ENCODE measurements at places on chromosomes 16 and 17.

DNA sequence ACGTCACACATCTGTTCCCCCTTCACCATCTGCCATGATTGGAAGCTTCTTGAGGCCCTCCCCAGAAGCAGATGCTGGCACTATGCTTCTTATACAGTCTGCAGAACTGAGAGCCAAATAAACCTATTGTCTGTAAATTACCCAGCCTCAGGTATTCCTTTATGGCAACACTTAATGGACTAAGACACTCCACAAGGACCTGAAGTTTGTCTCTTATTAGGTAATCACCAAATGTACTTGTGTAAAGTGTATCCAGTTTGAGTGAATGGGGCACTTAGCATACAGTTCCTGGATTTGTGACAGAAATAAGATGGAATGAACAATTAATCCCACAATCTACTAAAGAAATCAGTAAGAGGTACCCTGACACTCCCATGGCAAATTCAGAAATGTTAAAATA lies 105.3 kb downstream of the SLC39A11 start:
- no peak for DNase-seq

DNA sequence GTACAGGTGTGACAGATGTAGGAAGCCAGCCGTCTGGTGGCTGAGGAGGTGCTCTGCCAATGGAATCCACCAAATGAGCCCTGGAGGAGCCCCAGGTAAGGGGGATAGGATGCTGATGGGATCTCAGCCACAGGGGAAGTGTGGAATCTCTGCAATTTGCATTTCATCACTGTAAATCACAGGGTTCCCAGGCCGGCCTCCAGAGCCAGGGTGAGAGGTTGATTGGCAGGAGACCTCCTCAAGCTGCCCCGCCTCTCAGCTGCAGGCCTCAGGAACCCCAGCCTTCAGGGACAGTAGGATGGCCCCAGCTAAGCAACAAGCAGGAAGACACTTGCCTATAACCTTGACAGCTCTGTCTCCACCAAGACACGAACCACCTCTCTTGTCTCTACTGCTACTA lies 39.4 kb downstream of the RTN4RL1 start:
- DNase-seq = no peak

DNA sequence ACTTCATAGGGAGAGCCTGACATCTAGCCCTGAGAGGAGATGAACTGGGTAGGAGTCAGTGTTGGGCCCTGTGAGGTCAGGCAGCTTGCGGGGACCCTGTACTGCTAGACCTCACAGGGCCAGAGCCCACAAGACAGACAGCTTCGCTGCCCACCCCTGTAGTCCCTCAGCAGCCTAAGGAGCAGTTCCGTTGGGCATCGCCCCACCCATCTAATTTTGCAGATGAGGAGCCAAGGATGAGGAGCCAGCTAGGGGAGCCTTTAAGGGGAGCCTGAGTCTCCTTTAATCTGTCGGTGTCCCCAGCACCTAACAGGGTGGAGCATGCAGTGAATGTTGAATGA lies 755 bp upstream of the TUFM start:
- DNase-seq = peak; percentile 40

GRCh38 chr16:87740441-87740840 lies 25.3 kb downstream of the KLHDC4 start:
- DNase-seq = no peak

DNA sequence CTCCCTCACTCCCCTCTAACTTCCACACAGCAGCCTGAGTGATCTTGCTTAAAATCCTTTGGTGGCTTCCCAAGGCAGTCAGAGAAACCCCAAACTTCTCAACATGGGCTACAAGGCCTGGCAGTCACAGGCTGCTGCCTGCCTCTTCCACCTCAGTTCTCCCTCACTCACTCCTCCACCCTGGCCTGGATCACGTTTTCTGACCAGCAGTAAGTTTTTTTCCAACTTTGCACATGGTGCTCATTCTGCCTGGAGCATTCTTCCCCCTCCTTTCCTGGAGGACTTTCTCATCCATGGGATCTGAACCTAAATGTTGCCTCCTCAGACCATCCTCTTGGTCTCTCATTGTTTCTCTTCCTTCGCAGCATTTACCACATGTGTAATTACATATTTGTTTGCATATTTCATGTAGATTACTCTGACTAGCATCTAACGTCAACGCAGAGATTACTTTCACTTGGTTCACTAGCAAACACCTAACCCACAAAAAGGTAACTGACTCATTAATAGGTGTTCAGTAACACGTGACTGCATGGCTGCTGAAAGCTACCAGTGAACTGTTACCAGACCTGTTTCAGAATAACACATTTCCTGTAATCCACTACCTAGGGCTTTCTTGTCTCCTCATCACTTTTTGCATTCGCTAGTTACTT lies 17.1 kb downstream of the GNA13 start:
- no peak for DNase-seq

GRCh38 chr17:13650096-13650675 lies 48.5 kb upstream of the HS3ST3A1 start:
- no peak for DNase-seq

- DNase-seq = no peak
These were observed 16.6 kb upstream of the VWA3A start for GRCh38 chr16:22075776-22076175.

GRCh38 chr16:85029408-85029784 lies 1.8 kb downstream of the KIAA0513 start:
- peak; percentile 35 for DNase-seq

- DNase-seq = peak; percentile 46
These were observed 21.5 kb downstream of the DCAF7 start for GRCh38 chr17:63571632-63572310.

DNA sequence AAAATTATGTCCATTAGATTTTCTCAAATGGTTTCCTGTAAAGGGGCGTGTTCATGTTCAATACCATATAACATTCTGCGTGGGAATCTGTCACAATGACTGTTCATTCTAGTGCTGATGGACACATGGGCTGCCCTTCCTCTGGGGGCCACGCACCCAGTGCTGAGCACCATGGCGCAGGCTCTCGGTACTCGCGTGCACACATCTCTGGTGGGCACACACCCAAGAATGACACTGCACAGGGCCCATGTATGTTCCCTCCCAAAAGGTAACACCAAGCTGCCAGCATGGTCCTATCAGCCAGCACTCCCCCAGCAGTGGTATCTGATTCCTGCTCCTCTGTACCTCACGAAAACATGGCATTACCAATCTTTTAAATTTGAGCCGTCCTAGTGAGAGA lies 13.7 kb downstream of the B9D1 start:
- no peak for DNase-seq

GRCh38 chr16:3036726-3037315 lies at the start of gene BICDL2:
BICDL2 (minus strand) TSS chr16:3036944; CDS start chr16:3035496, 1,448 bp downstream.
- DNase-seq = no peak

DNA sequence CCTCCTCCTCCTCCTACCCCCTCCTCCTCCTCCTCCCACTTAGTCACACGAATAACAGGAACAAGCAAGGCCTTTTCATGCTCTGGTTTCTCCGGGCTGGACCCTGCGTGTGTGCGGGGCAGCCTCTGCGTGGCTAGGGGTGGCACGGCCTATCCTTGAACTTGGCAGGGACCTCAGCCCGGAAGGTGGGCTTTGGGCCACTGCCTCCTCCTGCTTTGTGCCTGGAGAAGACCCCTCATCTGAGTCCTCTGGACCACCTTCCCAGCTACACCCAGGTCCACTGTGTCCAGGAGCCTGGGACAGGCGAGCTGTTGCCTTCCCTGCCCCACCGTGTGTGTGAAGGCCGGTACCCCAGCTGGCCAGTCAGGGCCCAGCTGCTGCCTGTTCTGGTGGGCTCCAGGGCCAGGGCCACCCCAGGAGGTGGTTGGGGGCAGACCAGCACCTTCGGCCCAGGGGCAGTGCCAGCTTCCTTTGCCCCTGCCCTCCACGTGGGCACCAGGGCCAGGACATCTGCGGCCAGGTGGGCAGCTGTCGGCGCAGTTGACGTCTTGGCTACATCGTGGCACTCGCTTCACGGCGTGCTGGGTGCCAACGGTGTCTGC lies 35.4 kb downstream of the GINS2 start:
- no peak for DNase-seq

GRCh38 chr16:27235055-27235937 lies 32.0 kb downstream of the KDM8 start:
- DNase-seq = peak; percentile 67

DNA sequence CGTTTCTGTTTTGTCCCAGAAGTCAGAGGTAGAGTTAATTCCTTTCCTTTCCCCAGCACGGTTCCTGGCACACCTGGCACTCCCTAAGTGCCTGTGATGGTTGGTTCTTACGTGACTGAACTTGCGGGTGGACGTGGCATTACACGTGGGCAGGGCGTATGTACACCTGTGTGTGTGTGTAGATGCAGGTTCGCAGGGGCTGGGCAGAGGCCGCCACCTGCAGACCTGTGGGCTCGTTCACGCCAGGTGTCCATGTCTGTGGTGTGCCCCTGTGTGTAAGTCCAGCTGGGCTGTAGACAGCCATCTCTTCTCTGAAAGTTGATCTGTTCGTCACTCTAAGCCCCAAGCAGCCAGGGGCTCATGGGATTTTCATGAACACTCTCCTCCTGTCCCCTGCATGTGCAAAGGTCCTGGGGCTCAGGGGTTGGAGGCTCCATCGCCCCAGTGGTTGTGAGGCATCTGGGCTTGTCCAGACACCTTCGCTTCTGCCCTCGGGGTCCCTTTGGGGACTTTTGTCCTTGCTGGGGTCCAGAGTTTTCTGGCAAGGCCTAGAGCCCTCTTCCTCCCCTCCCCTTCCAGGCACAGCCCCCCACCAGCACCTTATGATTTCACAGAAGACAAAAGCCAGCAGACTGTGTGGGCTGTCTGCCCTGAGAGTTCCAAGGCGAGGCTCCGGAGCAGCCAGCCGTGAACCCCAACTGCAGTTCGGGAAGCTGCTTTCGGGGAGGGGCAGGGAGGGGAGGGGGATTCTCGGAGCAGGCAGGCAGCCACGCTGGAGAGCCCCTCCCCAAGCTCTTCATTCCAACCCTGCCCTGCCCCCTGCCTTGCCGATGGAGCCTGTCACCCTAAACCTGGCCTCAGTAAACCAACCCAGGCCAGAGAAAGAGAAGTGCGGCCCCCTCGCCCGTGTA lies 5.4 kb upstream of the FSCN2 start:
- DNase-seq = no peak

GRCh38 chr16:72092832-72093447 lies 480 bp downstream of the TXNL4B start:
- DNase-seq = peak; percentile 77

DNA sequence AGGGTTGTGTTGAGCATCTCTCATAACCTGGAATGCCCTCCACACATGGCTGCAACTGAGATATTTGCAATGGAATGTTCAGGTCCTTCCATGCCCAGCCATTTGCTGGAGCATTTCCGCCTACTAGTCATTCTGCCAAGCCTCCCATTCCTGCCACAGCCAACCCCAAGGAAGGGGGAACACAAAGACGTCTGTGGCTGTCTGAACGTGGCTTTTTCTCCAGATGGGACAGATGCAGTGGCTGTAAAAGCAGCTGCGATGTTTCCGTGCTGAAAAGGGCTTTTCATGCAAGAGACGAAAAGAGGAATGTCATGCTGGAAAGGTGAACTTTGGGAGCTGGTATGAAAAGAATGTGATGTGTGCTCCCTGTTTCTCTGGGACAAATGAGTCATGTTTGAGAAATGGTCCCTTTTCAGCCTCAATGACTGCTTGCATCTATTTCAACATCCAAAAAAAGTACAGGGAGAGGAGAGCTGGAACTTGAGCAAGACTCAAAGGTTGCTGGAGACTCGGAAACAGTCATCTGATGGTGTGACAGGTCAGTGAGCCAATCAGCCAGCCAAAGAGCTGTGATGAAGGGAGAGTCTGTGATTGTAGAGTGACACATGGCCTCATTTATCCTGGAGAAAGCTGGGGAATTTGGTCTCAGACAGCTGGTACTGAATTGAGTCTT lies 208.9 kb downstream of the SHISA9 start:
- peak; percentile 4 for DNase-seq

DNA sequence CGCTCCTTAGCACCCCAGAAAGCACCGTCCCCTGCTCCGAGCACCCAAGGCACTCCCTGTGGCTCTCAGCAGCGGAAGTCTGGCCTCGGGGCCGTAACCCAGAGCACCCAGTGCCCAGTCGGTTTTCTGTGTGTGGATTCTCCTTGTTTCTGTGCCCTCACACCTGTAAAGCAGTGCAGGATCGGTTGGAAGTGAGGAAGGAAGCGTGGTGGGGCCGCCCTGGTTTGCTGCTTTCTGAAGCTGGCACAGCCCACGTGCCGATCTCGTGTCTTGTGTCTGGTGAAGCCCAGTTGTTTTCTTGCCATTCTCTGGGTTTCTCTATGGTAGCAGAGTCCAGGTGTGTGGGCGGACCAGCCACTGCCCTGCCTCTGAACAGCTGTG lies 3.7 kb downstream of the ACSF3 start:
- no peak for DNase-seq

- no peak for DNase-seq
These were observed 129.9 kb downstream of the RAP1GAP2 start for GRCh38 chr17:2926019-2926650.

GRCh38 chr16:85088570-85089199 lies 23.6 kb downstream of the CIBAR2 start:
- DNase-seq = no peak

DNA sequence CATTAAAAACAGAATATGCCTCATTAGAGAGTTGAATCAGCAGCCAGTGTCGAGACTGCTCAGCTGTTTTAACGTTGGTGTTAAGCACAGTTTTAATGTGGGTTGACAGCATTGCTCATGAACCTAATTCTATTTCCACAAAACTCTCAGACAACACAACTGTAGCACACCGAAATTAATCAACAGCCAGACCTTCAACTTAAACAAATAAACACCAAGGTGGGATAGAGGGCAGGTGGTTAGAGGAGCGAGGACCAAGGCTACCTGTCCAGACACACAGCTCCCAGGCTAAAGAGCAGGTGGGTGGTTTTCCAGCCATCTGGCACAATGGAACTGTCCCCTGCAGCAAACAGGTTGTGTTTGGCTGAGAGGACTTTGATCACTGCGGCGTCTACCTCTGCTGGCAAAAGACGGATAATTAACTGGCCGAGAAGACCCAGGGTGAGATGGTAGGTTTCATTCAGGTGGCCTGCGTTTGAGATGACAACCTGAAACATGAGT lies 69.6 kb upstream of the ATP2A3 start:
- DNase-seq = no peak

- no peak for DNase-seq
These were observed 2.7 kb upstream of the SPAG7 start for GRCh38 chr17:4970273-4970672.

DNA sequence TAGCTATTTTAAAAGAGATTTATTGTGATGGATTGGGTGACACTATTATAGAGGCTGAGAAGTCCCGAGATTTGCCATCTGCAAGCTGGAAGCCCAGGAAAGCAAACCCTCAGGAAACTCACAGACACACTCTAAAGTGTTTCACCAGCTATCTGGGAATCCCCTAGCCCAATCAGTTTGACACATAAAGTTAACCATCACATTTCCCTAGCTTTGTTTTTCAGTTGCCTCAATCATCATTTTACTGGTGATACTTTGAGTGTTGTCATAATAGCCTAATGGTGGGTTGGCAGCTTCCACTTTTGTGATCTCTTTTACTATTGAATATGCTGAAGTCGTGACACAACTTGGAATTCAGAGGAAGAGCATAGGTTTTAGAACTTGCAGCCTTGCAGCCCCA lies 1.8 kb downstream of the SGF29 start:
- DNase-seq = no peak
